ENCODE measurements at places on chromosomes 3 and 15.
A peak's percentile ranks its signal among the peaks of the same experiment; 100 is the strongest.

- DNase-seq, result no peak
Measured at GRCh38 chr3:24972491-24972890, 455.6 kb upstream of the RARB start.

DNA sequence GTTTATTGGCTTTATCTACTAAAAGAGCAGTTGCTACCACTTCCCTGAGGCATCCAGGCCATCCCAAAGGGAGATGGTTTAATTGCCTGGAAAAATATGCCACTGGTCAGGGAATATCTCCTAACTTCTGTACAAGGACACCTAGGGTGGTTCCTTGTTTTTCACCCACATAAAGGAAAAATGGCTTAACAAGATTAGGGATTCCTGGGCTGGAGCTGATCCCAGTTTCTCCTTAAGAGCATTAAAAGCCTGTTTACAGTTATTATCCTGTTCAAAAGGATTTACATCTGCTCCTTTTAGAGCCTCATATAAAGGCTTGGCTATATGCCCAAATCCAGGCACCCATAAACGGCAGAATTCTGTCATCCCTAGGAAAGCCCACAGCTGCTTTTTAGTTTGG, 70.2 kb upstream of the WNT7A start:
- no peak for DNase-seq

DNA sequence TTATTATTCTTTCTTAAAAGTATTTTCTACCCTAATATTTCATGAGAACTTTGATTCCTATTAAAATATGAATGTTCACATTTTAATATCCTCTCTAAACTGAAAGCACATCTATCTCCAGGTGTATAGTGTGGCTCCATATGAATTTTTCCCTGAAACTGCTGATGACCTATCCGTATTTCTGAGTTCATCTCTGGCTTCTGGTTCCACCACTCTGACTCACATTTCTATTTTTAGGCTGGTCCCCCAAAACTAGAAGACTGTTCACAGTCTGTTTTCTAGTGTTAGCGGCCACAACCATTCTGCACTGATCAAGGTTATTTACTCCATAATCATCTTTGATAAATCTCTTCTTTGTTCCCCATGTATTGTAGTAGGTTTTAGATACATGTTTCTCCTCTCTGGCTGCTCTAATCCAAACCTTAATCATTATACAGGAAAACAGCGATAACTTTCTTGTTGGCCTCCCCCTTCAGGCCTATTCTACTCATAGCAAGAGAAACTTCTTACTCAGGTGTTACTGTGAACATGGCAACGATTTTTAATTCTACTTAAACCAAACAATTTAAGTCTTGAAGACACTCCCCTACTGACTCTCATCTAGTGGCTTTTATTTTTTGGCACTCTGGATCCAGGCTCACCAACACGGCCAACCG, 12.8 kb downstream of the ADPGK start:
- DNase-seq, result no peak

- DNase-seq, result no peak
Measured at GRCh38 chr3:118544458-118544857, 490.2 kb downstream of the IGSF11 start.

- DNase-seq, result no peak
Measured at GRCh38 chr3:87436781-87437543, 160.6 kb upstream of the POU1F1 start.

- no peak for DNase-seq
Measured at GRCh38 chr3:45909542-45909941, 23.2 kb downstream of the CCR9 start.

- DNase-seq, result no peak
Measured at GRCh38 chr3:64668582-64669510, 19.0 kb downstream of the ADAMTS9 start.

DNA sequence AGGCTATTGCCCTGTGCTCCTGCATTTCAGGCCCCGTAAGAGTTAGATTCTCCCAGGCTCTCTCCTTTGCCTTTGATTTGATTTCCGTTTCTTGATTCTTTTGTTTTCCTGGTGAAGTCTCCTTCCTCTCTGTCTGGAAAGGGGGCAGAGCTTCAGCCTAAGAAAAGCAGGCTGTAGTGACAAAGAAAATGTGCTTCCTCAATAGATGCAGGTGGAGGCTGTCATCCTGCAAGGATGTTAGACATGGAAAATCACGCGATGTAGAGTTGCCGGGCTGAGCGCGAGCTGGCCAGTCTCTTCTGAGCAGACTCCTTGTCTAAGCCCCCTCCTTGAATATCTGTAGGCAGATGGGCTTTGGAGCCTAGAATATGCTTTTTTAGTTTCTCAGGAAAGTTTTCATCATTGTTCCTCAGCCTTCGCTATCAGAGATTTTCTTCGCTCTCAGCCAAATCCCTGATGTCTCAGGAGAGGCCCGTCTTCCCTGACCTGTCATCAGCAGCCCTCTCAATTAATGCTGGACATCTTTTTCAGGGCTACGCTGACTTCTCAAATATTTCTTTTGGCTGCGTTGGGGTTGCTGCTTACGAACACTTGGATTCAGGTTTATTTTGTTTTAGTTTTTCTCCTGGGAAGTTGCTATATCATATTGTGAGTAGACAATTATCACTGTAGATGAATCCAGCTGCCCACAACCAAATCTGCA, 163.6 kb downstream of the ITPR1 start:
- no peak for DNase-seq

- DNase-seq, result no peak
Measured at GRCh38 chr3:49791571-49791970, 5.2 kb upstream of the IP6K1 start.

DNA sequence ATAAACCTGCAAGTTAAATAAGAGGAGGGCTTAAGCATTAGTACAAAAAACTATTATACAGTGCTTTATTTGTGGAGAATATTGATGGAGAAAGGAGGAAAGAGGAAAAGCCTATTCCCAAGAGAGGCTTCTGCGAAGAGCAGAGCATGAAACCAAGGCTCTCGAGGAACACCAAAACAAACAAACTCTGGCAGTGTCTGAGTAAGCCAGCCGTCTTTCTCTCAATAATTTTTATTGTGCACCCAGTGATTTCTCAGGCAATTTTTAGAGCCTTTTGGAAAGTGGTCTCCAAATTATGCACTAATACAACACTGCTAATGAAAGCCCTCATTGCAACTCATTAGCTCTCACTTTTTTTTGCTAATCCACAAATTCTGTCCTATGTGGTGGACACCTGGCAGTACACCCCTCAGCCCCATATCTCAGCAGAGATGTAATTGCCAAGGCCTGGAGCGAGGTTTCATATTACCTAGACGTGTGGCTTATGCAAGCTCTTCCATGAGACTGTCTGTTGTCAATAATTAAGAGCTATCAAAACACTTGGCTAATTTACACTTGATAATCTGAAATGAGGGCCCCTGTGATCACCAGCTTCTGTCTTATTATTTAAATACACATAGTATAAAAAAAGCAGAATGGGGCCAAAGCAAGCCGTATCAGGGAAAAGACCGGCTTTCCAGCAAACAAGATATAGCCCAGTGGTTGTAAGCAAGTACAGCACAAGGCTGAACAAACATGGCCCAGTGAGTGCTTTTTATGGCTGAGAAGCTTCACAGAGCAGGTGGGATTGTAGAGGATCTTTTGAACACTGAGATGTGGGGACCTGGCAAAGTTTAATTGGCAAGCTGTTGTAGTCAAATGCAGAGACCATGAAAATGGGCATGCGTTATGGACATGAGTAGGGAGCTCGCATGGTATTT, 216.9 kb downstream of the ROBO2 start:
- no peak for DNase-seq

DNA sequence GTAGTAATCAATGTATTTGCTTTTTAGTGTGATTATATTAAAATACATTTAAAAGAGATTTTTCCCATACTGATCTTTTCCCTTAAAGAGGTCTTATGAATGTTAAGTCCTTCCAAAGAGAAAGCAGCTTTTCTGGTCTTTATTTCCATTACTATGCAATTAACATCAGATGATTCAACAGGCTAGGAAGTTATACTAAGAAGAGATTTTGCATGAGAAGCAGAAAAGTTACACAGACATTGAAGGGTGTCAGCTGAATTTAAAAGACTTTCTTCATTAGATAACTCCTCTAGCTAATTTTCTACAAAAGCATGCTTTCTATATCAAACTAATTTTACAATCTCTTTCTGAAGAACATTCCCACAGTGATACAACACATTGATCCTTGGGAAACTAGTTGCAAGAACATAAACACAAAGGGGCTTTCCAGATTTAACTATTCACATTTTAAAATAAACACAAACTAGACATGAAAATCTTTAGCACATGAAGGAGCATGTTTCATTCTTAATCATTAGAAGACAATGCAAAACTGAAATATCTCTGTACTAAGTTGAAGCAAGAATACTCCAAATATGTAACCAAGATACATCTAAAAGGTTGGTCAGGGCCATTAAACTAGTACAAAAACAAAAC, 965.8 kb downstream of the ROBO1 start:
- no peak for DNase-seq

DNA sequence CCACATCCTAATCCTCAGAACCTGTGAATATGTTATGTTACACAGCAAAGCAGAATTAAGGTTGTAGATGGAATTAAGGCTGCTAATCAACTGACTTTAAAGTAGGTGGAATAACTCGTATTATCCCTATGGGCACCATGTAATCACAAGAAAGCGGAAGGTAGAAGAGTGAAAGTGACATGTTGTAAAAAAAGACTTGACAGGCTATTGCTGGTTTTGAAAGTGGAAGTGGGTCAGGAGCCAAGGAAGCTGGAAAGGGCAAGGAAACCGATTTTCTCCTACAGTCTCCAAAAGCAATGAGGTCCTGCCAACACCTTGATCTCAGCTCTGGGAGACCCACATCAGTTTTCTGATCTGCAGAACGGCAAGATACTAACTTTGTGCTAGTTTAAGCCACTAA, 6.6 kb downstream of the TP63 start:
- DNase-seq, result no peak

GRCh38 chr3:122679882-122680474, 661 bp upstream of the PARP14 start:
- DNase-seq, result no peak

GRCh38 chr3:64756398-64756986, 68.7 kb upstream of the ADAMTS9 start:
- DNase-seq, result no peak

GRCh38 chr3:15329046-15330005, 3.1 kb downstream of the SH3BP5 start:
- peak; percentile 65 for DNase-seq

- no peak for DNase-seq
Measured at GRCh38 chr3:101954936-101955335, 105.6 kb downstream of the NFKBIZ start.

DNA sequence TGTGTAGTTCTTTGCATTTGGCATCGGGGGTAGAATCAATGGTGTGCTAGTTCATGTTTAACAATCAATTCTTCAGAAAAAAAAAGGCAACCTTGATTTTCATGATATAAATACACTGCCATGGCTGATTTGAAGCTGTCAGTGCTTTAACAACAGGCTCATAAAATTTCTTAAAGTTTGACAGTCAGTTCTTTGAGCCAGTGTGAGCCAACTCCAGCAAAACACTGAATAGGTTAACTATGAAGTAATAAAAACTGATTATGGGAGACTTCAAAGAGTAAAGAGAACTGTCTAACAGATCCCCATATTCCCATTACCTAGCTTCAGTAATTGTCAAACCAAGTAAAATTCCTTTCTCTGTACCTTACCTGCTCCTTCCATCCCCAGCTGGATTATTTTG, 241.7 kb upstream of the SUCLG2 start:
- DNase-seq, result no peak

DNA sequence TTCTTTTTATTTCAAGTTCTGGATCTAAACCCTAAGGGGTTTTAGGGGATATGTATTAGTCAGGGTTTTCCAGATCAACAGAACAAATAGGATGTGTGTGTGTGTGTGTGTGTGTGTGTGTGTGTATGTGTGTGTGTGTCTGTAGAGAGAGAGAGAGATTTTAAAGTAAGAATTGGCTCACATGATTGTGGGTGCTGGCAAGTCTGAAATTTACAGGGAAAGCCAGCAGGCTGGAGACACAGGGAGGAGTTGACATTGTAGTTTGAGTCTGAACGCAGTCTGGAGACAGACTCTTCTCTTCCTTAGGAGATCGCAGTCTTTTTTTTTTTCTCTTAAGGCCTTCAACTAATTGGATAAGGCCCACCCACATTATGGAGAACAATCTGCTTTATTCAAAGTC, 428.8 kb upstream of the TBL1XR1 start:
- DNase-seq, result no peak

GRCh38 chr3:179765396-179765795, 112.6 kb downstream of the USP13 start:
- no peak for DNase-seq

DNA sequence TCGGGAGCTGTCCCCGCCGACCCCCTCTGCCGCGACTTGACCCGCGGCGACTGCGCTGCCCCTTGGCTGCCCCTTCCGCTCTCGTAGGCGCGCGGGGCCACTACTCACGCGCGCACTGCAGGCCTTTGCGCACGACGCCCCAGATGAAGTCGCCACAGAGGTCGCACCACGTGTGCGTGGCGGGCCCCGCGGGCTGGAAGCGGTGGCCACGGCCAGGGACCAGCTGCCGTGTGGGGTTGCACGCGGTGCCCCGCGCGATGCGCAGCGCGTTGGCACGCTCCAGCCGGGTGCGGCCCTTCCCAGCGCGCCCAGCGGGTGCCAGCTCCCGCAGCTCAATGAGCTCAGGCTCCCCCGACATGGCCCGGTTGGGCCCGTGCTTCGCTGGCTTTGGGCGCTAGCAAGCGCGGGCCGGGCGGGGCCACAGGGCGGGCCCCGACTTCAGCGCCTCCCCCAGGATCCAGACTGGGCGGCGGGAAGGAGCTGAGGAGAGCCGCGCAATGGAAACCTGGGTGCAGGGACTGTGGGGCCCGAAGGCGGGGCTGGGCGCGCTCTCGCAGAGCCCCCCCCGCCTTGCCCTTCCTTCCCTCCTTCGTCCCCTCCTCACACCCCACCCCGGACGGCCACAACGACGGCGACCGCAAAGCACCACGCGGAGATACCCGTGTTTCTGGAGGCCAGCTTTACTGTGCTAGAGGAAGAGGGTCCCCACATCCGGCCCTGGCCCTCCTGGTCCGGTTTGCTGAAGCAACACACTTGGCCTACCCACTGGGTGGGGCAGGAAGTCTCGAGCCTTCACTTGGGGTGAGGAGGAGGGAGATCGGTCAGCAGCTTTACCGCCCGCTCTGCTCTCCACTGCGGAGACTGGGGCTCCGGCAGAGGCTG, at the start of gene RASSF1:
RASSF1 (minus strand) TSS at position 389 of the 882 bp plus-strand sequence; CDS start at position 358, 31 bp downstream.
- no peak for DNase-seq

GRCh38 chr15:93360976-93361375, 272.0 kb upstream of the RGMA start:
- no peak for DNase-seq

GRCh38 chr15:26477044-26477443, 295.8 kb downstream of the GABRB3 start:
- DNase-seq, result no peak

- DNase-seq, result no peak
Measured at GRCh38 chr3:133989936-133990702, 39.6 kb downstream of the SLCO2A1 start.

Measured in HFF-Myc (cell line).